ENCODE measurements at places on chromosomes 7 and 10. TPM values are rescaled to one million over a fixed set of nuclear protein-coding genes. Genes with fewer than 3 reads are reported as not detected.

Gene CFAP70
- 0.86 TPM for total RNA-seq

Gene UNCX
- total RNA-seq: not detected

Gene GPNMB
- 0.20 TPM for total RNA-seq

Gene AQP1
- 6.7 TPM for total RNA-seq

Gene APBB1IP
- 0.22 TPM for total RNA-seq

Gene TACC2
- total RNA-seq: 0.22 TPM
